ENCODE measurements at places on chromosomes 6 and 20.

DNA sequence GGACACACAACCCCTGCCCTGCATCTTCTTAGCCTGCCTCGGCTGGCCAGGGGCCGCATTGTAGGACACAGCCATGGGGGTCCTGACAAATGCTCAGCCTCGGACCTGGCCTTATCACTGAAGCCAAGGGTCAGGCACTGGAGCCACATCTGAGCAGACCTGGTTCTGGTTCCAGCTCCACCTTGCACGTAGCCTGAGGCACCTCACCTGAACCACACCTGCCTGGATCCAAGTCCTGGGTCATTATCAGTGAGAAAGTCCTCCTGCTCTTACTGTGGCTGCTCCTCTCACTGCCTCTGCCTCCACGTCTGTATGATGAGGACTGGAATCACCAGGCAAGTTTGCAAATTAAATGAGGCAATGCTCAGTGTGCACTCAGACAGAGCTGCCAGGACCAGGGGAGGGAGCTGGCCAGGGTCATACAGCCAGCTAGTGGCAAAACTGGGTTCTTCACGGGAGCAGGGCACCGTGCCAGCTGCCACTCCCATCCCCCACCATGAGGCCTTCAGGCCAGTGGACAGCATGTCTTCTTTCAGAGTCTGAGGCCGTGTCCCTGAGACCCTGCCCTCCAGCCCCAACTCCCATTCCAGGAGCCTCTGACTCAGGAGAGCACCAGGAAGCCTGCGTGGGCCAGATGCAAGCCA lies 40.2 kb downstream of the MRPL14 start:
- no peak for DNase-seq

- no peak for DNase-seq
Observed at GRCh38 chr20:22232923-22233322, 351.4 kb downstream of the FOXA2 start.

DNA sequence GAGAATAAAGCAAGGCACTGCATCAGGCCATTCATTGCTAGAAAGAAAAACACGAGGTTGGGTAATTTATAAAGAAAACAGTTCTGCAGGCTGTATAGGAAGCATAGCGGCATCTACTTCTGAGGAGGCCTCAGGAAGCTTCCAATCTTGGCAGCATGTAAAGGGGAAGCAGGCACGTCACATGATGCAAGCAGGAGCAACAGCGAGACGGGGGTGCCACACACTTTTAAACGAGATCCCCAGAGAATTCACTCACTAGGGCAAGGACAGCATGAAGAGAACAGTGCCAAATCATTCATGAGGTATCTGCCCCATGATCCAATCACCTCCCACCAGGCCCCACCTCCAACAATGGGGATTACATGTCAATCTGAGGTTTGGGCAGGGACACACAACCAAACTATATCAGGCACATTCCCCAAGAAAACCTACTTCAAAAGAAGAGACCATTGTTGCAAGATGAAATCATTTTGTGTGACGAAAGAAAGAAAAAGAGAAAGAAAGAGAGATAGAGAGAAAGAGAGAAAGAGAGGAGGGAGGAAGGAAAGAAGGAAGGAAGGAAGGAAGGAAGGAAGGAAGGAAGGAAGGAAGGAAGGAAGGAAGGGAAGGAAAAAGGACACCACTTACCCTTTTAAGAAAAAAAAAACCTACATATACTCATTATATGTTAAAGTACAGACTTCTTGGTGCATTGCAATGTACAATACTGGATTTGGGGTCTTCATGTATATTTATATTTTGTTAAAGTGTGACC lies 95.9 kb upstream of the PLEKHG1 start:
- DNase-seq, result no peak

GRCh38 chr20:11315525-11315924 lies 602.2 kb upstream of the BTBD3 start:
- no peak for DNase-seq
